H1 (cell line): ENCODE measurements at places on chromosomes 6 and 20. TPM values are rescaled to one million over a fixed set of nuclear protein-coding genes. Genes with fewer than 3 reads are reported as not detected.
A peak's percentile ranks its signal among the peaks of the same experiment; 100 is the strongest.

DNA sequence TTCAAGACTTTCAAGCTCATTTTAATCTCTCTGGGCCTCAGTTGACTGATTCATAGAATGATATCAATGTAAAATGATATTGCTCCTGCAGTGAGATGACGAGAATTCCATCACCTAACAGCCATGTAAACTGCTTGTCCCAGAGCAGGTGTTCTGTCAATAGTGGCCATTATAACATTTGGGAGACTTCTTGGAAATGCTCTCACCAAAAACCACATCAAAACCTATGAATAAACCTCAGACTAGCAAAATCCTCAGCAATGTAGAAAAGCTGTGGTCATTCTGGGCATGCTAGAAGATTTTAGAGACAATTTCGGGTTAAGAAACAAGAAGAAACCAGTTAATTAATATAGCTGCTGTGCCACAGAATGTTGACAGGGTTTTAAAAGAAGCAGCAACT lies 225.4 kb downstream of the FRK start:
- no peak for DNase-seq

DNA sequence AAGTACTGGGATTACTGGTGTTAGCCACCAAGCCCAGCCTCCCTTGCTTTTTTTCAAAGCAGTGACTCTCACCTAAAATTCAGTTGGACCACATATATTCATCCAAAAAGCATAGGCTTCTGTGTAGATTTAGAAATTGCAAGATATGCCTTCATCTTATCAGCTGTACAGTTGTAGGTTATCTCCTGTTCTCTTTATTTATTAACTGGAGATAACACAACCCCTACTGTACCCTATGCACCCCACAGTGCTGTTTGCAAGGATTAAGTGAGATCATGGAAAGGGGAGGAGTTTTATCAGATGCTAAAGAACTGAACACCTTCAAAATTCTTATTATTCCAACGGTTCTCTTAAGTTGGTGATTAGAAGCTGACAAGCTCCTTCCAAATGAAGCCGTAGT lies 164.4 kb upstream of the JARID2 start:
- DNase-seq: no peak

- no peak for DNase-seq
Measured at GRCh38 chr6:139540276-139540675, 165.8 kb upstream of the CITED2 start.

- DNase-seq: peak; percentile 78
Measured at GRCh38 chr6:149043476-149044130, 273.9 kb upstream of the TAB2 start.

DNA sequence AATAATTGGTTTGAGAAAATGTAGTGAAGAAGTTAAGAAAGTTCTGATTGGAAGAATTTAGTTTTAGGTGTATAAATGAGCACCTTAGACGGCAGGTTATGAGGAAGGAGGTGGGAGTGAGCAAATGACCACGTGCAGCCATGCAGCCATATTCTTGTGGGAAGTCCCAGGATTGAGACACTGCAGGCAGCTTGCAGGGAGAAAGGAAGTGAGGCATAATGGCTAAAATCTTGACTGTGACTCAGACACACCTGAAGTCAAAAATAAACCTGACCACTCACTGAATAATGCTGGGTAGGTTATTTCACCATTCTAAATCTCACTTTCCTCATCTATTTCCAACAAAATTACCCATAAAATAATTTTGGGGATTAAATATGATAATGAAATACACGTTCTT lies 16.6 kb downstream of the DSE start:
- DNase-seq: no peak

DNA sequence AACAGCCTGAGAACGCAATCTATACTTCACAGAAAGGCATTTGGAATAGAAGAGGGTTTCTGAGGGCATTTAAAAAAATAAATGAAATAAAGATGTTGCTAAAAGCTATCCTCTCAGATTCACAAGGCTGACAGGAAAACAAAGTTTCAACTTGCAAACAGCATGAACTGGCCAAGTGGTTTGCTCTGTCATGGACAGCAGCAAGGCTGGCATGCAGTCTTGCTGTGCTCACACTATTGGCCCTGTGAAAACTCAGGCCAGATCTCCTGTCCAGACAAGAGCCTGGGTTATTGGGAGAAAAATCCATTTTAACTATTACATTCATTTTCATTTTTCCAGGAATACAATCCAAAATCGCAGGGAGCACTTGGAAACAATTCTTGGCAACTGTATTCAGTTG lies 506.2 kb upstream of the SLC35B3 start:
- no peak for DNase-seq

- DNase-seq: no peak
Measured at GRCh38 chr6:137543114-137543513, 48.9 kb upstream of the OLIG3 start.

GRCh38 chr20:32564921-32565734 lies 20.0 kb downstream of the NOL4L start:
- DNase-seq: no peak

DNA sequence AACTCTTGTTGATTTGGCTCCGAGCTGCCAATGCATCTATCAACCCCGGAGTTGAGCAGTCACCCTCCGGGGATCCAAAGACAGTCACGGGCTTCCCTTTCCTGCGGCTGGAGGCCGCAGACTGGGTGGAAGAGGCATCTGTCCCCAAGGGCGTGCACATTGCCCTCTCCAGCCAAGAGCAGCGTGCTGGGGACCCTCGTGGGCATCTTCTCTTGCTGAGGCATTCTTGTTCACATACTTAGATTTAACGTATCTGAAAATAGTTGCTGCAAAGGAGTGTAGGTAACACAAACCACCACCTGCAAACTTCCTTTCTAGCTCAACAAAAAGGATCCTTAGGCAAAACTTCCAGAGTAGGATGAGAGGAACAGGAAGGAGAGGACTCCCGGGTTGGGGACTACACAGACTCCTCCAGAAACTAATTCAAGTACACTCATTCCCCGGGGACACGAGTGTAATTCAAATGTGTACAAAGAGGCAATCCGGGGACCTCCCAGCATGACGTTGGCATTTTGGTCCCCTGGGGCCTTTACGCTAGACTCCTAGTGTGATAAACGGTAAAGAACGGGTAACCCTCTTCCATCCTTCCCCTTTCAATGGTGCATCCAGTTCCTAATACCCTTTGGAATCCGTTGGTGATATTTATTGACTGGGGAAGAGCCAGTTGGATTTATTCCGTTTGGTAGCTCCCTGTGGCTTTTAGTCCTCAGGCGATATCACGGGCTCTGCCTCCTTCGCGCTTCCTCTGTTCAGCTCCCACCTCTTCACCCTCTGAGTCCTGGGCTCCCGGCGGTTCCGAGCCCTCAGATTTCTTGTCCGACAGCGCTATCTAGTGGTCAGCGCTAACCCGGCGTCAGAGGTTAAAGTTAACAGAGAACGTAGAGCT lies 2.7 kb upstream of the COL12A1 start:
- peak; percentile 96 for DNase-seq

- no peak for DNase-seq
Measured at GRCh38 chr20:49028684-49029083, 17.4 kb upstream of the CSE1L start.

Gene LY6G6D
- not detected in 2 replicates for total RNA-seq

GRCh38 chr6:130958468-130958867 lies 104.6 kb downstream of the EPB41L2 start:
- no peak for DNase-seq

GRCh38 chr20:4472906-4473305 lies 248.8 kb upstream of the PRND start:
- no peak for DNase-seq

Gene TRERF1
- 21.5 and 22.8 TPM in 2 replicates for total RNA-seq

Gene LY86
- not detected in 2 replicates for total RNA-seq

- no peak for DNase-seq
Measured at GRCh38 chr6:132334521-132334885, 66.8 kb downstream of the MOXD1 start.

Gene PRPF6
- 76.9 and 80.7 TPM in 2 replicates for total RNA-seq

DNA sequence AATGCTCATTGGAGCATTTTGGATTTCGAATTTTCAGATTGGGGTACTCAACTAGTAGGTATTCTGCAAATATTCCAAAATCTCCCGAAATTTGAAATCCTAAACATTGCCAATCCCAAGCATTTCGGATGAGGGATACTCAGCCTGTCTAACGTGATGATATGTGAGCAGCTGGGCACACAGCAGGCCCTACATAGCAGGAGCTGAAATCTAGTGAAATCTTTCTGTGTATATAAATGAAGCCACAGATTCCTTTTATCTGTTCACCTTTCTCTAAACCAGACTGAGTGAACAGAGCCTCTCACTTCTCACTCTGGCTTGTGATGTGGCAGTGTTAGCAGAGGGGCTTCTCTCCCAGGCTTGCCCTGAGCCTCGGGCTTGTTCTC lies 17.8 kb downstream of the STX16 start:
- no peak for DNase-seq

- DNase-seq: no peak
Measured at GRCh38 chr6:149891259-149891658, 6.7 kb downstream of the RAET1E start.

DNA sequence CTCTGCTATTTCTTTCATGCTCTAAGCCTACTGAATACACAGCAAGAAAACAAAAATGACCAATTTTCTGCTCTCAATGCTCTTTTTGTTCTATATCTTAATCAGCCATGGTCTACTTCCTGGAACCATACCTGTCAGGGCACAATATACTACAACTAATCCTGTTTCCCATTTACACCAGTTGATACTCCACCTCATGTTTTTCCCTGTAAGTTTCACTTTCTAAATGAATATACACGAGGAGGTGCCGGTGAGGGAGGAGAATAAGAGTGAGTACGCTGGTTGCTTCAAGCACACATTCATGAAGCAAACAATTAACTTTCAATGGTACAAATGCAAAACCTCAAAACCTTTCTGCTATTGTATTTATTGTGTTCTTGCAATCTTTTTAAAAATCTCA lies 443.1 kb upstream of the ID4 start:
- DNase-seq: no peak

Gene DSP
- total RNA-seq: 48.5 and 50.5 TPM in 2 replicates

DNA sequence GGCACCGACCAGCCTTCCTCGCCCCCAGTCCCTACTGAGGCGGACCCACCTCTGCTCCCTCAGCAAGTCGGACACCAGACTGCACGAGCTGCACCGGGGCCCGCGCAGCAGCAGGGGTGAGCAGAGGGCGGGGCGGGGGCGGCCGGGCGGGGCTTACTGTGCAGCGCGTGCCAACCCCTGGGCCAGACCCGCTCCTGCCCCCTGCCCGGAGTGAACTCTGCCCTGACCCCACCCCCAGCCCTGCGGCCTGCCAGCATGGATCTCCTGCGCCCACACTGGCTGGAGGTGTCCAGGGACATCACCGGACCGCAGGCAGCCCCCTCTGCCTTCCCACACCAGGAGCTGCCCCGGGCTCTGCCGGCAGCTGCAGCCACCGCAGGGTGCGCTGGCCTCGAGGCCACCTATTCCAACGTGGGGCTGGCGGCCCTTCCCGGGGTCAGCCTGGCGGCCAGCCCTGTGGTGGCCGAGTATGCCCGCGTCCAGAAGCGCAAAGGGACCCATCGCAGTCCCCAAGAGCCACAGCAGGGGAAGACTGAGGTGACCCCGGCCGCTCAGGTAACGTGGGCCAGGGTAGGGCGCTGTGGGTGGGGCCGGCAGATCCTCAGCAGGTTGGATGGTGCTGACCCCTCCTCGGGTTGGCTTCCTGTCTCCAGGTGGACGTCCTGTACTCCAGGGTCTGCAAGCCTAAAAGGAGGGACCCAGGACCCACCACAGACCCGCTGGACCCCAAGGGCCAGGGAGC lies 1.5 kb upstream of the SLC2A4RG start:
- DNase-seq: peak; percentile 76

- DNase-seq: no peak
Measured at GRCh38 chr6:69866770-69867638, 648 bp downstream of the COL19A1 start.

DNA sequence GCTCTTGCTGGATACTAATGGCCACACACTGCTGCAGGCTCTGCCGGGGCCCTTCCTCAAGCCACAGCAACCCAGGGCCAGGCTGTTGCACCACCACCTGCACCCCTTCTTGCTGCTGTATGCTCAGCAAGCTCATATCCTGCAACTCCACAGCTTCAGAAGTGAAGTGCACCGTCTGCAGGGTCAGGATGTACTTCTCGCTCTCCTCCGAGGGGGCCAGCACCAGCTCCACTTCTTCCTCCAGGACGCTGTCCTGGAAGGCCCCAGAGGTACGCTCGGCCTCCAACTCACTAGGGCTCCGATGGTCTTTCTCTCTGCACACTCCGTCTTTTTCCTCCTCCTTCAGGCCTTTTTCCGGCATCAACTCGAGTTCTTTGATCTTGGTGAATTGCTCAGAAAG lies 1.2 kb downstream of the CTCFL start:
- no peak for DNase-seq

DNA sequence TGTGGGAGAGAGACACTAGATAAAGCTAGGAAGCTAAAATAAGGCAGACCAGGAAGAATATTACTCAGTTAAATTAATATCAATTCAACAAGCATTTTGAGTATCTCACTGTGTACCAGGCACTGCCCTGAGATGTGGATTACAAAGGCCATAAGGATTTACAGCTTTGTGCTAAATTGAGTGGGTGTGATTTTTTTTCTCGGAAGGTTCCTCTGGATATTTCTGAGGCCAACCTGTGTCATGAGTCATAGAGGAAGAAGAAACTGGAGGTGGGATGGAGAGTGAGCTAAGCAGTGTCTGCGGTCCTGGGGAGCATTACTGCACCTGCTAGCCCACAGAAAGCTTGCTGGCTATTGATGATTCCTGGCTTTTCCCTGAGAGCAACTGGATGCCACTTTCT lies 135.2 kb downstream of the RFPL4B start:
- no peak for DNase-seq

- DNase-seq: no peak
Measured at GRCh38 chr20:32444474-32445220, 86.5 kb downstream of the ASXL1 start.

- no peak for DNase-seq
Measured at GRCh38 chr20:57008217-57008616, 258.2 kb downstream of the BMP7 start.

- no peak for DNase-seq
Measured at GRCh38 chr6:11271228-11272020, 39.0 kb upstream of the NEDD9 start.

Gene ZBTB22
- total RNA-seq: 9.8 and 9.9 TPM in 2 replicates

Gene BMP2
- total RNA-seq: 3.6 and 4.0 TPM in 2 replicates

Gene ZNF334
- total RNA-seq: 15.9 and 17.8 TPM in 2 replicates

DNA sequence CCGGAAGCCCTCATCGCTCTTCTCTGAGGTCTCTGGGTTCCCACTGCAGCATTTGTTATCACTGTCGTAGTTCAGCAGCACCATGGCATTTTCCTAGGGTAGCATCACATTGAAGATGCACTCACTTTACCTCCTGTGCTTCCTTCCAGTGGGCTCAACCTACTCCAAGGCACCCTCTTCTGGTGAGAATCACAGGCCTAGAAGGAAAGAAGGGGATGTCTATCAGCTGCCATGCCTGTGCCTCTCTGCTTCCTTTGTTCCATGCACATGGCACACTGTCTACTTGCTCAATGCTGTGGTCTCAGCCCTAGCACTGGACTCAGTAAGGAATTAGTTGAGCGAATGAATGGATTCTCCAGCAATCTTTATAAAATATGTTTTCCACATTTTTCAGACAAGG lies 22.6 kb downstream of the CST4 start:
- no peak for DNase-seq

Gene HM13
- 118 TPM in 2 replicates for total RNA-seq
